ENCODE measurements at places on chromosomes 16 and 17.

GRCh38 chr17:80892900-80893603, 98.6 kb upstream of the CHMP6 start:
- DNase-seq: no peak

DNA sequence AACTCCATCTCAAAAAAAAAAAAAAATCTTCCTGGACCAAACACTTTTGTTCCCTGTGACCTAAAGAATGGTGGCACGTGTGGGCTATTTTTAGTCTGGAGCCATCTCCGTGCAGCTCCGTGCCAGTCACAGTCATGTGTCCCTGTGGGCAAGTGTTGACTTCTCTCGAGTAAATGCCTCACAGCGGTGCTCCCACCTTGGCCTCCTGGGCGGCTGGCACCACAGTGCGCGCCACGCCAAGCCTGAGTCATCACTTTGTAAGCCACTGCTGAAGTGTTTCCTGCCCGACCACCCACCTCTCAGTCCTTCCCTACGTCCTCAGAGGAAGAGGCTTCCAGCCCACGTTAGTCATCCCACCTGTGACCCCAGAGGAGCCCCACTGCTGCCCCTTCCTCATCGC, 10.9 kb upstream of the HEXD start:
- no peak for DNase-seq

GRCh38 chr16:35431829-35432663, 1972.6 kb downstream of the TP53TG3F start:
- no peak for DNase-seq

- no peak for DNase-seq
These were observed 216.5 kb downstream of the TMEM114 start for GRCh38 chr16:8373676-8374431.

DNA sequence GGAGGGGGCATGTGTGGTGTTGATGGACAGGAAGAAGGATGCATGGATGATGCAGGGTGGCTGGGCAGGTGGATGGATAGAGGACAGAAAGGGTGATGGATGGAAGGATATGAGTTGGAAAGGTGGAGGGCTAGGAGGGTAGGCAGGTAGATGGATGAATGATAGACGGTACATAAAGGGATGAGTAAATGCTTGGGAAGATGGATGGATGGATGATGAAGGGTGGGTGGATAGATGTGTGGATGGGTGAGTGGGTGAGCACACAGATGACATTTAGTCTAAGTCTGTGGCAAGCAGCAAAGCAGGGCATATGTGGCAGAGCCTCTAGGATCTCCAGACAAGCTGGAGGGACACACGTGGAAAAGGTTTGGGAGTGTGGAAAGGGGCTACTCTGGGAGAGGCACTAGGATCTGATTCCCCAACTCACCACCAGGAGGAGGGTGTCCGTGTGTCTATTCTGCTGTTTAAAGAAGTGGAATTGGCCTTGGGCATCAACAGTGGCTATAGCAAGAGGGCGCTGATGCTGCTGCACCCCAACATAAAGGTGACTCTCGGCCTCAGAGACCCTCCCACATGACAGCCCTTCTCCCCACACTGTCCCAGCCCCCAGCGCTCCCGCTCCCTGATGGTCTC, 8.2 kb downstream of the PLD2 start:
- no peak for DNase-seq

DNA sequence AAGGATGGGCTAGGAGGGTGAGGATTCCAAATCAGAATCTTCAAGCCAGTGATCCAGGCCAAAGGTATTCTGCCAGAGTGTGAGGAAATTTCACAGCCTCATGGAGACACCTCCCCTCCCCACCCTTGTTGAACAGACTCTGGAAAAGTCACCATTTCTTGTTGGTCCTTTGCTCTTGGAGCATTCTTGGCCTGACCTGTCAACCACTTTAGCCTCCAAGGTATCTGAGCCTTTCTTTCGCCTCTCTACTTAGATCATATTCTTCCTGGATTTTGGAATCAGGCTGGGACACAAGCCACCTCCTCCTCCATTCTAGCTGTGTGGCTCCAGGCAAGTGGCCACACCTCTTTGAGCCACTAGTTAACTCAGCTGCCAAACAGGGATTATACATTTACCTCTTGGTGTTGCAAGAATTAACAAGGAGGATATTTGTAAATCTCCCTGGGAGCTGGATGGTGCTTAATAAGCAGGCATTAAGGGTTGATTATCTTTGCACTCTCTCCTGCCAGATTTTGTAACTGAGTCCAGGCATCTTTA, 193.5 kb downstream of the WWOX start:
- DNase-seq: no peak

GRCh38 chr17:28726226-28726626, at the start of gene TLCD1:
TSS of gene TLCD1 (minus strand) at chr17:28726233. CDS start at chr17:28726097, 136 bp downstream.
- DNase-seq: peak; percentile 80

GRCh38 chr16:64254443-64255367, 867.2 kb downstream of the CDH11 start:
- DNase-seq: no peak

- DNase-seq: peak; percentile 24
These were observed 459.7 kb downstream of the SOX9 start for GRCh38 chr17:72580321-72581127.

- DNase-seq: no peak
These were observed 44.0 kb upstream of the CAPN15 start for GRCh38 chr16:483341-484075.

- no peak for DNase-seq
These were observed 23.3 kb upstream of the GRB2 start for GRCh38 chr17:75428543-75429469.

- no peak for DNase-seq
These were observed 241.6 kb upstream of the SALL1 start for GRCh38 chr16:51392521-51393187.

DNA sequence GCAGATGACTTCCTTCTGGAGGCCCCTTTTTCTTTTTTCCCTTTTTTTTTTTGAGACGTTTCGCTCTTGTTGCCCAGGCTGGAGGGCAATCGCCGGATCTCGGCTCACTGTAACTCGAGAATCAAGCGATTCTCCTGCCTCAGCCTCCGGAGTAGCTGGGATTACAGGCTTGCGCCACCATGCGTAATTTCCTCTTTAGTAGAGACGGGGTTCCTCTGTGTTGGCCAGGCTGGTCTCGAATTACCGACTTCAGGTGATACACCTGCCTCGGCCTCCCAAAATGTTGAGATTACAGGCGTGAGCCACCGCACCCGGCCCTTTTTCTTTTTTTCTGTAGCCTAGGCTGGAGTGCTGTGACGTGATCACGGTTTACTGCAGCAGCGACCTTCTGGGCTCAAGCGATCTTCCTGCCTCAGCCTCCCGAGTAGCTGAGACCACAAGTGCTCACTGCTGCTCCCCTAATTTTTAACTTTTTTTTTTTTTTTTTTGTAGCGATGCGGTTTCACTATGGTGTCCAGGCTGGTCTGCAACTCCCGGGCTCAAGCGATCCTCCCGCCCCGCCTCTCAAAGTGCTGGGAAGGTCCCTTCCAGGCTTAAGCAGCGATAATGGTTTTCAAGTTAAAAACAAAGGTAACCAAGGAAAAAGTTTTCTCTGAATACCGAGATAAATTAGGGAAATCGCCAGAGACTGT, 956 bp upstream of the IST1 start:
- peak; percentile 40 for DNase-seq

DNA sequence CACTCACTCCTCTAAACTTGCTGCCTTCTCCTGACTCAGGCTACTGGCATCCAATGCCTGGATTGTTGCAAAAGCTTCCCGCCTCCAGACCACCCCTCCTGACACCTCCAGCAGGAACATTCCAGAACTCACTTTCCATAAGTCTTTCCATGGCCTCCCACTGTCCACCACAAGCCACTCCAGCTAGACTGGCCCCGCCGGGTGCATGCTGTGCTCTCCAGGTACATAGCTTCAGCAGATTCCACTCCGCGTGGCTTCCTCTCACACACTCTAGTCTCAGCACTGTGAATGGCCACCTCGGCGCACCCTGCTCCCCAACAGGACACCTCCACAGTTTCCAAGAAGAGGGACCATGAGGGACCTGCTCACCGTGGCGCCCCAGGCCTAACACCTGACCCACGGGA, 25.9 kb upstream of the FAAP100 start:
- no peak for DNase-seq

DNA sequence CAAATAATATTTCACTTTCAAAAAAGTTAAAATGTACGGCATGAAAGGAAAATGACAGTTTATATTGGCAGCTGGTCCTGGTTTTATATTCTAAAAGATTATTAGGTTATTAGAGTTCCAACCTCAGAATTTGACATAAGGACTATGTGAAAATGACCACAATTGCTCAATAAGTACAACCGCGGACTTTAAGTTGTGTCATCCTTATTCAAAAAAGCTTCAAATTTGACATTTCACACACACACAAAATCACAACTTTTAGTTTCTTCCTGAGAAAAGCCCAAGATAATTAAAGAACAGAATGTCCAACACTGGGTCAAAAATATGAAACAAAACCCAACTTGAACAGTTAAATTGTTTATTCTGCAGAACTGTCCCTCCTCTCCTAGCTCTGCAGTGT, 133.2 kb upstream of the AXIN2 start:
- DNase-seq: no peak

GRCh38 chr17:3890082-3890877, 2.6 kb downstream of the CAMKK1 start:
- peak; percentile 92 for DNase-seq

DNA sequence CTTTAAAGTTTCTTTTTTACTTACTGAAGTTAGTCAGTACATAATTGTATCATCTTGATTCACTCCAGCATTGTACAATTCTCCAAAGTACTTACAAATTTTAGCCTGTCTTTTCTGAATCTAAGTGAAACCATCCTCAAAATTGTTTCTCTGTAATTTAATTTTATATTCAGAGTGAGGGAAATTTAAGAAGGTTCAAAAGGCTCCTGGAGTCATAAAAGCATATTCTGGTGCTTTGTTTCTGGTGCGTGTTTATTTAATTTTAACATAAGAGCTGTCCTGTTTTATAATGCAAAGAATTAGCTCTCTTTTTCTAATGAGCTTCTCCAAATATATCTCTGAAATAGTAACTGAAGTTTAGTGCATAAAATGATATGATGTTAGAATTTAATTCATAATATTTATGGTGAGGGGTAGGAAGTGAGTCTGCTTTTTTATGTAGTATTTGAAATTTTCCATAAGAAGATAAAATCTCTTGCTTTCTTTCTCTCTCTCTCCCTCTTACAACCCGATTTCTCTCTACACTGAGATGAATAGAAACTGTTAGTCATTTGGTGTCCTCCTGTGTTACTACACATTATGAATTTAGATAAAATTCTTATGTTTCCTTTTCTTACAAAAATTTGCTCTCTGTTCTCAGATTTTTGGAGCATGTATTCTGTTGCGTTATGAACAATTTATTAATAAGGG, 339.8 kb downstream of the BCAS3 start:
- DNase-seq: no peak

All from thyroid gland (tissue), 4 donors.